Breast epithelium (tissue), 4 donors: ENCODE measurements at places on chromosomes 2 and 18. TPM values are rescaled to one million over a fixed set of nuclear protein-coding genes. Genes with fewer than 3 reads are reported as not detected.
A peak's percentile ranks its signal among the peaks of the same experiment; 100 is the strongest.

The ALS2 gene
- 19.7 TPM for total RNA-seq

The GRB14 gene
- total RNA-seq = 2.5 TPM

The COLEC12 gene
- total RNA-seq = 14.7 TPM

The CFAP65 gene
- not detected for total RNA-seq

The NPAS2 gene
- 6.2 TPM for total RNA-seq

The CNOT9 gene
- 30.6 TPM for total RNA-seq

The SLC38A11 gene
- 2.2 TPM for total RNA-seq

DNA sequence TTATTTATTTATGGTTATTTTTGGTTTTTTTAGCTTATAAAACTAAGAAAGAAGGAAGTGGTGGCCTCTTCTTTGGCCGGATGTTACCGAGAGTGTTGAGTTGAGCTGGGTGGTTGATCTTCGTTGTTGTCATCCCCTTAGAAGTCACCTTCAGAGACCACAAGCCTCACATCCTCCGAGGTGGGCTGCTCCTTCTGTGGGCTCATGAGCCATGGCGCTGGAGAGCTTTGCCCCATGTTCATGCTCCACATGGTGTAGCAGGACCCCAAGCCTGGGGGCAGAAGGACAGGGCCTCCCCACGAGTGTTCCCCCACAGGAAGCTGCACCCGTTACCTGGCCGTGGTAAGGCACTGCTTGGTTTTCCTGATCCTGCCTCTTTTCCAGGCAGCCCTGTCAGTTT is 23.4 kb downstream of the SNTG2 start:
- no peak for DNase-seq

- peak; percentile 86 for DNase-seq
Measured at GRCh38 chr2:66432801-66433694, 1.9 kb upstream of the MEIS1 start.

DNA sequence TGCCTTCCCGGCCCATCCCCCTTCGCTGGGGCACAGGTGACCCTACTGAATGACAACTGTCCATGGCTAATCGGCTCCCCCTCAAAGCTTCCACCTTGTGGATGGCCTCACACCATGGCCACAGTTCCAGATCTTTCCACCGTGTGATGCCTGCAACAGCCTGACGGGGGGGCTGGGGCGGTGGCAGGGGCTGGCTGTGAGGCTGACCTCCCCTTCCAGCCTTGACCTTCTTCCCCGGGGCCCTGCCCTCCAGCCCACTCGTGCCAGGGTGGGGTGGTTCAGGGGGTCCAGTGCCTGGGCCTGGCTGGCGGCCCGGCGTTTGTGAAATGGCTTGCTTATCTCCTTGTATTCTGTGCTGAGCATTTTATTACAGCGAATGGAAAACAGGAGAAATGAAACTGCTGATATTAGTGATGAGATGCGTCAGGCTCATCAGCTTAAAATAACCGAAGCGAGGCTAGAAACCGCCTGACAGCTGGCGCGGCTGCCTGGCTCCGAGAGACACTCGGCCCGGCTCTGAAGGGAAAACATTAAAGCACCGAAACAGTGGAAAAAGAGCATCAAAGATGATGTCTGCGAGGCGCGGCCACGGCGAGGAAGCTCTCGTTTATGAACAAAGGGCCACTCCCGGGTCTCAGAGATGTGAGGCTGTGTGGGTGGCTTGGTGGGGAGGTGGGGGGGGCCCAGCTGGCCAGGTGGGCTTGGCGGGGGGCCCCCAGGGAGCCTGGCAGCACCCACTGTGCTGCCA is 916 bp upstream of the PDCD1 start:
- no peak for DNase-seq

DNA sequence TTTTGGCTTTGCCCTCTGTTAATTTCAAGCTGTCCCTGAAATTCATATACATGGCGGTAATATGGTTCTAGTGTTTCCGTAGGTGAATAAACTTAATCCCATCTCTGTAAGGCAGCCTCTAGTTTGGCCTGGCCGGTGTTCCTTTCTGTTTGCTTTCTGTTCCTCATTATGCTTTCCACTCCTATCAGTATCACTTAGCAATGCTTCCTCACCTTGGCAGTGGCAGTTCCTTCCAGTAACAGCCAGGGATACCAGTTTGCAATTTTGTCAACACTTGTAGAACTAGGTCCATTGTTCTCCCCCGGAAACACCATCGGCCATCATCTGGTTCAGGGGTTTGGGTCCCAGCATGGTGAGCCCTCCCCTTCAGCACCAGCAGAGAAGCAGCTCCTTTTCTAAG is 18.2 kb upstream of the TNP1 start:
- DNase-seq = no peak

DNA sequence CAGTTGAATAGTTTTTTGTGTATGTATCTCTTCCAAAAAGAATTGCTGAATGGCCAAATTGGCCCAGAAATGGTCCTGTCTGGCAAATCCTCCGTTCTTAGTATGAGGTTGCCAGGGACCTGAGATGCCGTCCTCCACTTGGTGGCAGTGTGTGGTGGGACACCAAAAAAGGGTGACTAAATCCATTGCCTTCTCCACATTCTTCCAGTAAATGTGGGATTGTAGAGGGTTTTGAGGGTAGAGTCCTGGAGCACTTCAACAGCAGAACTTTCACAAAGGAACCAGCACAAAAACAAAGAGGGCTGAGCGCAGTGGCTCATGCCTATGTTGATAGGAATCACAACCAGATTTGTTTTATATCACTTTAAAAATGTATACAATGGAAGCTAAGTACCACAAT is 199.9 kb downstream of the BCL2 start:
- no peak for DNase-seq
